ENCODE measurements at places on chromosomes 2 and 18.

- no peak for DNase-seq
Measured at GRCh38 chr2:51511002-51511401, 479.1 kb upstream of the NRXN1 start.

- DNase-seq = no peak
Measured at GRCh38 chr2:70643715-70644114, 90.1 kb upstream of the TGFA start.

GRCh38 chr2:128280901-128281321 is 37.8 kb downstream of the HS6ST1 start:
- DNase-seq = no peak

- no peak for DNase-seq
Measured at GRCh38 chr2:147051814-147052213, 793.0 kb upstream of the ACVR2A start.

DNA sequence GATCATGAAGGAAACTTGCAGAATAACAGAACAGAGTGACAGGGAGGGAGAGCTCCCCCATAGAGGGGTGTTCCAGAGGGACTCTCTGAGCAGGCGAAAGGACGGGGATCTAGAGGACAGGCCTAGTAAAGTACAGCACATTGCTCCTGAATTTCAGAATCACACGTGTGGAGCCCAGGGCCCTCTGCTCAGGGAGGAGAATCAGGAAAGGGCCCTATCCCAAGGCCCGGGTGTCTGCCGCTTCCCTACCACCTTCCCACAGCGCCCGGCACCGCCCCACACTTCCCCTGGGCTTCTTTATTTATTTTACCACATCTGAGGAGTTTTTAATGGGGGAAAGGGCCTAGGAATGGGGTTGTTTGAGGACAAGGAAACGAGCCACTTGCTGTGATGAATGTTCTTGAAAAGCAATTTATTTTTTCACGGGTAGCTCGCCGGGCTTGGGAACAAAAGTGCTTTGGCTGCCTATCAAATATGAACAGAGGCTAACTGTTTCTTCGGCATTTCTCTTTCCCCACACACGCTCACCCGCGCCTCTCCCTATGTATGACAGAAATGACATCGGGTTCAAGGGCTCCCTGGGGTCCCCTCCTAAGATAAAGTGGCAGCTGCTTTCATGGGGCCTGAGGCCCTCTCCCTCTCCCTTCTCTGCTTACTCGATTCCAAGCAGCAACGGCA is 79.3 kb upstream of the GLI2 start:
- peak; percentile 61 for DNase-seq

GRCh38 chr2:148039783-148040182 is 18.9 kb downstream of the MBD5 start:
- DNase-seq = no peak

DNA sequence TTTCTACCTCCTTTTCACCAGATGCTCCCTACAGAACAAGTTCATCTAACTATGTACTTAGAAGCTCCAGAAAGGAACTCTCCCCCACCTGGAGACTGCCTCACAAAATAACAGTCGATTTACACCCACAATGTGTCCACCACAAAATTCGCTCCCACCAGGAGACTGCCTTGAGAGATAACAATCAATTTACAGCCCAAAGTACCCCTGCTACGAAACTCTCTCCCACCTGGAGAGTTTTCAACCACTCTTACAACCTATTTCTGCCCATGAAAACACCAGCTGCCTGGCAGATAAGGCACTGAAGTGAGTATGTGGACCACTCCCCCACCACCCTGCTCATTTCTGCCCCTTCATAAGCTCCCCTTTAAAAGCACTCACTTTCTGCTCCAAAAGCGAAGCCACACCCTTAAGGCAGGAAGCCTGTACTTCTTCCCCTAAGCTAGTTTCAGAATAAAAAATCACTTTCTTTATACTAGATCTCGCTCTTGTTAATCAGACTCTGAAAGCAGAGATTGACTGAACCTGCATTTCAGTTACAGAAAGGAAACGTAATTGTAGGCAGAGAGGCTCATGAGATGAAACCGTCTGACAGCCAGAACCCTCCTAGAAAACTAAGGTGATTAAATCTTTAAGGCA is 94.4 kb upstream of the RBBP8 start:
- no peak for DNase-seq
